Caco-2 (cell line): ENCODE measurements at places on chromosomes 1 and 21.
A peak's percentile ranks its signal among the peaks of the same experiment; 100 is the strongest.

GRCh38 chr1:95384567-95384966 is 150.6 kb downstream of the RWDD3 start:
- peak; percentile 70 for DNase-seq

GRCh38 chr1:84086189-84086588 is 57.9 kb upstream of the PRKACB start:
- no peak for DNase-seq

DNA sequence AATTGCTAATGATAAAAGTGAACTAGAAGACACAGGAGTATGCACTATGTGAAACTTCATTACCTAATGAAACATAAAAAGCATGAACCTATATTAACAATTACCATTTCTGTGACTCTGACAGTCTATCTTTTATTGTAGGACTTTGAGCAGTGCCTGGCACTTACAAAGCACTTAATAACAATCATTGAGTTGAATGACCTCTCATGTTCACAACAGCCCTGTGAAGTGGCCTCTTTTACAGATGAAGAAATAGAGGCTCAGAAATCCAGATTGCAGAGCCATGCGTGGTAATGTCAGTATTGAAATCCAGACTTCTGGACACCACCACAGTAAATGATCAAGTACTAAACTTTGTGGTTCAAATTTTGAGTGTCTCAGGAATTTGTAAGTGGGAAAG is 326.4 kb downstream of the NTNG1 start:
- no peak for DNase-seq

GRCh38 chr1:2249559-2249906 is 21.4 kb downstream of the SKI start:
- no peak for DNase-seq

DNA sequence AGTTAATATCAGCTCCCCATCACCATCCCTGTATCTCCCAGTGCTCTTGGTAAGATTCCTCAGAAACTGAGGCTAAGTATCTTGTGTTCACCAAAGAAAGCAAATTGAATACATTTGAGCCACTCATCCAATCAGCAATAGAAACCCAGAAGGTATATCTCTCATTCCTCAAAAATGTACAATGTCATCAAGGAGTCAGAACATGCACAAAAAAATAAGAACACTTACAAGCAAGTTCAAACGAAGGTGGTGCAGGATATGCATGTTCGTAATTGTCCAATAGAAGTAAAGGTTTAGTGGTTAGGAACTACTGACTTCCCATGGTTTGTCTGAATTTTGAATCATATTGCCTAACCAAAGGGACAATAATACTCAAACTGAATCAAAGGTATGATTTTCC is 24.3 kb downstream of the RXRG start:
- DNase-seq = no peak

DNA sequence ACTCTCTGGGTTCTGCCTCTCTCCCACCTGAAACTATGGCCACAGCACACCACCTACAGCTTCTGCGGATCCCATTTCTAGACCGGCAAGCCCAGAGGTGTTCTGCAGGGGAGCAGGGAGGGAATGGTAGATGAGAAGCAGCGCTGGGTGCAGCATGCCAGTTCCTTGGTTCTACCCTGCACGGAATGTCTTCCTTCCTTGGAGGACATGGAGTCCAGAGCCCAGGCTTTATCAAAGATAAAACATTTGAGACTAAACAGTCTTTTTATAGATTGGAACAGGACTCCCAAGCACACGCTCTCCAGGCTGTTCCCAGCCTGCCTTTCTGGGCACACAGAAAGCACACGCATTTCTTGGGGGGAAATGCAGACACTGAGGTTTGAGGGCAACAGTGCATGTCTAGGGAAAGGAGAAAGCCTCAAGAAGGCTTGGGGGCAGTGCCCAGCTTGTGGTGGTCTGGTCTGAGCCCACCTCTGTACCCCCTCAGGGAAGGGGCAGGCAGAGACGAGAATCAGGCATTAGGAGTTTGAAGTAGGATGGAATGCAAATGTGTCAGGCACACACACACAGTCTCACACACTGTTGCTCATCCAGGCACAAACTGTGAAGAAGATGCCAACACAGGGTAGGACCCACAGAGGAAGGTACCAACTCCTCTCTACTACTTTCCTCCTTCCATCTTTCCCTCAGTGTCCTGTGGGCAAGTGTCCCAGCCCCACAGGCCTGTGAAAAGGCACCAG is 29.7 kb downstream of the LGR6 start:
- DNase-seq = no peak

- DNase-seq = no peak
These were observed 58.4 kb downstream of the AGPAT3 start for GRCh38 chr21:43923391-43923790.

DNA sequence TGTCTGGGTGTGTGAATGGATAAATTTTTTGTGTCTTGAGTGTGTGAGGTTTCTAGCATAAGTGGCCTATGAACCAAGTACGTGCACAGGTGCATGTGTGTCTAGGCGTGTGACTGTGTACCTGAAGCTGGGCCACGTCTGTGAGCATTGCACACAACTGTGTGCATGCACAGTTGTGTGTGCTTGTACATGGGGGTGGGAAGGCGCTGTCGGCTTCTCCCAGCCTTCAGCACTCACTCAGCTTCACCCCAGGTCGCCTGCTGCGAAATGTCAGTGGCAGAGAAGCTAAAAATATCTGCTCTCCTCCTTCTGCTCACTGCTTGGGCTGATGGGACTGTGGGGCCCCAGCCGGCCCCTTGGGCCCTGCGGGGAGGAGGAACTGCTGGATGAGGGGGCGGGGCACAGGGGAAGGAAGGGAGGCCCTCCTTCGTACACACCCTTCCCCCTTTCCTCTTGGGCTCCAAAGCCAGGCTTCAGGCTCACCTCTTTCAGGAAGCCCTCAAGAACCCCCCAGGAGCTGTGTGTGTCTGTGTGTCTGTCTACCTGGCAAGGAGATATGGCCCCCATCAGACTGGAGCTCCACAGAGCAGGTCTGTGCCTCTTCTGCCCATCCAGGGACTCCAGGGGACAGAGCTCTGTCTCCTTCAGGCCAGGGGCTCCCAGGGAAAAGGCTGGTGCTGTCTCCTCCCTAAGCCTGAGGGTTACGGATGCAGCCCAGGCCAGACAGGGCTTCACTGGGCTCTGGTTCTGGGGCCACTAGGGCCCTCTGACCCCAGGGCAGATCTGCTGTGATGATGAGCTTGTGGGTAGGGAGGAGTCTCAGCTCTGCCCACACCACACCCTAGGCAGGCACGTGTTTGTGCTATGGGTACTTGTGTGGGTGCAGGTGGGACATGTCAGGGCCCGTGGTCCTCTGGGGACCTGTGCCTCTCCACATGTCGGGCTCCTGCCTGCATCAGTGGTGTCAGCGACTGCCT is 35.6 kb upstream of the WASF2 start:
- peak; percentile 69 for DNase-seq

GRCh38 chr1:59298710-59299346 is 1.9 kb downstream of the FGGY start:
- no peak for DNase-seq

DNA sequence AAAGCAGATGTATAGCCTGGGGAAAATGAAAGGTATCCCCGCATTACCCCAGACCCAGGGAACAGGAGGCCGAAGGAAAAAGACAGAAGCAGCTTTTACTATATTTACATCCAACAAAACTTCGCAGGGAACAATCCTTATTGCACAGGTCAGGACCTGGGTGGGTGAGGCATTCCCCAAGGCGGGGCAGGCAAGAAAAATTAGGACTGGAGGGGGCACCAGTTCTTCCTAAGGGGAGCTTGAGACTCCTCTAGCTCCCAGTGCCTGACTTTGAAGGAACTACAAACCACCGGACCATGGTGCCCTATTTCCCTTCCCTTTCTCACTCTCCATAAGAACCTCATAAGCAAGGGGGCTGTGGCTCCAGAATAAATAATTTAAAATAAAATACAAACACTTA is 6.7 kb upstream of the GATAD2B start:
- DNase-seq = peak; percentile 0

GRCh38 chr1:233505130-233505529 is 108.8 kb upstream of the KCNK1 start:
- DNase-seq = no peak

GRCh38 chr1:235295902-235296350 is 32.1 kb downstream of the ARID4B start:
- peak; percentile 65 for DNase-seq

GRCh38 chr1:58780836-58781452 is 2.9 kb downstream of the JUN start:
- DNase-seq = peak; percentile 8

GRCh38 chr1:161185732-161186311 is 8.5 kb upstream of the B4GALT3 start:
- no peak for DNase-seq

GRCh38 chr1:193940176-193940575 is 753.8 kb upstream of the B3GALT2 start:
- no peak for DNase-seq

GRCh38 chr1:41455479-41456332 is 28.8 kb downstream of the EDN2 start:
- DNase-seq = no peak

DNA sequence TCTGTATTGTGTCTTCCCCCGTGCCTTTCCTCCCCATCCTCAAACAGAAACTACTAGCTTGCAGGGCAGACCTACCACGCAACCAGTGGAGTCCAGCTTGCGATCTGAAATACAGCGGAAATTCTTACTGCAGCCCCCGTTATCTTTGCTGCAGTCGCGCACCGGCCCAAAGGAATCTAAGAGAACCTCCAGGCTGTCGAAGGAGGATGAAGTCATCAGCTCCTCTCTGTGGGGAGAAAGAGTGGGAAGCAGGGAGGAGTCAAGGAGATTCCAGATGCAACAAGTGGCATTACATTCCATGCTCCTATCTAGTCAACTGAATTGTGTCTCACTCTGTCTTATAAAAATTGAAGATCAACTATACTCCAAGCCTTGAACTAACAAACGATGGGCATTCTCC is 206.9 kb downstream of the ASTN1 start:
- no peak for DNase-seq

DNA sequence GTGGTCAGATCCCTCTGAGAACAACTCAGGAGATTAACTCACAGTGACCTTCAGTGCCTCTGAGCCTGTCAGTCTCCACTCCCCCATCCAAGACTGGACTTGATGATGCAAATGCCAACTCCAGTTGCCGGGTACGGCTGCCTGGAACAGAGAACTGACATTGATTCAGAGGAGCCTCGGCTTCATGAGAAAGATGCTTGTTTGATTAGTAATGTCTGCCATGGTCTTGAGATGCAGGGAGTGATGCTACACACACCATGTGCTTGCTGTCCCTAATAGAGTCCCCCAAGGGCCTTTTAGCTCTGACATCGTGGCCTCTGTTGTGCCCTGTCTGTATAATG is 51.8 kb upstream of the LRP8 start:
- DNase-seq = no peak

- DNase-seq = no peak
These were observed 8.6 kb downstream of the SLC2A1 start for GRCh38 chr1:42950116-42950481.

DNA sequence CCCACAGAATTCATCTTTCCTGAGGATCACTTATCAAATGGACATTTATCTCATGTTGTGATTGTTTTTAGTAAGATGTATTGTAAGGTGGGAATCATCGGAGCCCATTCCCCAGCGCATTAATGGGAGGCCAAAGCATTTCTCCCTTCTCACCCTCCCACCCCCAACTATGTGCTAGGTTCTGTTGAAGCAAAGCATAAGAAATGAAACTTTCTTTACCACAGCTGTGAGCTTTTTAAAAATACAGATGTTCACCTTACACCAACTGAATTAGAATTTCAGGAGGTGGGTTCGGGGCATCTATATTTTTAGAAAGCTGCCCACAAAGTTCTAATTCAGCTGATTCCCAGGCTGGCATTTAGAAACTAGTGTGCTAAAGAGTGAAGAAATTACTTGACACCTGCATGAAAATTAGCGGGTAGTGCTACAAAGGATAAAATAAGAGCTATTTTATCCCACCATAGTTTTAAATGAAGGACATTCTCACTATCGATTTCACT is 26.3 kb downstream of the UAP1 start:
- DNase-seq = no peak

GRCh38 chr1:153633754-153634665 is at the start of gene CHTOP:
Gene CHTOP (plus strand): TSS chr1:153634066. CDS start chr1:153636589, 2,523 bp downstream.
- DNase-seq = peak; percentile 95

GRCh38 chr1:53409695-53410094 is 49.5 kb upstream of the DMRTB1 start:
- DNase-seq = no peak

DNA sequence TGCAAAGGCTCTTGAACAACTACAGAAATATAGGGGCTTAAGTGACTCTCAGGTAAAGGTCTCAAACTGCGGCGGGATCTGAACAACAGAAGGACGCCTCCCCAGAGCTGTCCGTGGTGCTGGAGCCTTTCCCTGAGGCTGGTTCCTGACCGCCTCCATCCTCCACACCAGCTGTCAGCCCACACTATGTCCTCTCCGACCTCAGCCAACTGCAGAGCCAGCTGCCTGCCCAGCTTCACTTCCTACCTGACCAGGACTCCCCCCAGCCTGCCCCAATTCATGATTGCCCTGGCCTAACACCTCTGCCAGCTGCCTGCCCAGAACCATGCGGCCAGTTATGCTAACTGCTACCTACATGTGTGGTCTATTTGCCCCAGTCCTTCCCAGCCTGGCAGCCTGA is 63.6 kb upstream of the ZC3H12A start:
- peak; percentile 42 for DNase-seq

DNA sequence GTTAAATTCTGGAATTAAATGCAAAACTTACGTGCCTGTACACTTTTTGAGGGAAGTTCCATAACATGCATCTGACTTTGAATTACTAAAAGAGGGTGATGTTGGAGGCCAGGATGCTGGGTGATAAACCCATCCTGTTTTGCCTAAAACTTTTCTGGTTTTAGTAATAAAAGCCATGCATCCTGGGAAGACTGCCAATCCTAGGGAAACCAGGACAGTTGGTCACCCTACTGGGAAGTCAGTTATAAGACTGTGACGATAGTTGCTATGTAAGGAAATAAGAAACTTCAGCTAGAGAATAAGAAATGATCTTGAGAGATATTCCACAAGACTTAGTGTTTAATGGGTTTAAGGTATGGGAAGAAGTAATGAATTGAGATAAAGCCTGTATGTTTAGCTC is 336.6 kb upstream of the LYPLAL1 start:
- DNase-seq = no peak

GRCh38 chr21:24628536-24628935 is 978.7 kb downstream of the MRPL39 start:
- DNase-seq = no peak
